Activated CD4-positive, alpha-beta T cell treated with anti-CD3 and anti-CD28 coated beads for 4 hours (primary cell): ENCODE measurements at places on chromosomes 6 and 20.

GRCh38 chr6:137261761-137262160 lies 42.6 kb upstream of the IFNGR1 start:
- no peak for DNase-seq

DNA sequence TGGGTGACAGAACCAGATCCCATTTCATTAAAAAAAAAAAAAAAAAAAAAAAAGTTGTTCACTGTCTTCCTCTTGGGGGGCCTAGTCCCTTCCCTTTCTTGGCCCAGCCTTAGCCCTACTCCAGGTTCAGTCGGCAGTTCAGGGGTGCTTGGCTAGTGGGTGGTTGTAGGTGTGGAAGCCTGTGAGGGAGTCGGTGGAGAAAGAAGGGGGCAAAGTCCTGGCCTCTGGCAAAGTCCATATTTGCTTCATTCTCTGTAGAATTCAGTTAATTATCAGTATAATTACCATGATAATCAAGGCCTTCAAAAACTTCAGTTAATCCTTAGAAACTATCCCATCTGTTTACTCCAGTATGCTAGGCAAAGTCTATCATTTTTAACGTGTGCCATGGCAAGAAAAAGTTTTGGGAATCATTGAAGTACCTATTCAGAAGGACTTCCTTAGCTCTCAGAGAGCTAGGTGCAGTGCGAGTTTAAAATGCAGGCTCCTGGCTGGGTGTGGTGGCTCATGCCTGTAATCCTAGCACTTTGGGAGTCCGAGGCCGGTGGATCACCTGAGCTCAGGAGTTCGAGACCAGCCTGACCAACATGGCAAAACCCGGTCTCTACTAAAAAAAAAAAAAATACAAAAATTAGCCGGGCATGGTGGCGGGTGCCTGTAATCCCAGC lies 205.7 kb upstream of the ARG1 start:
- no peak for DNase-seq

GRCh38 chr6:24621626-24622289 lies 24.2 kb downstream of the KIAA0319 start:
- no peak for DNase-seq

DNA sequence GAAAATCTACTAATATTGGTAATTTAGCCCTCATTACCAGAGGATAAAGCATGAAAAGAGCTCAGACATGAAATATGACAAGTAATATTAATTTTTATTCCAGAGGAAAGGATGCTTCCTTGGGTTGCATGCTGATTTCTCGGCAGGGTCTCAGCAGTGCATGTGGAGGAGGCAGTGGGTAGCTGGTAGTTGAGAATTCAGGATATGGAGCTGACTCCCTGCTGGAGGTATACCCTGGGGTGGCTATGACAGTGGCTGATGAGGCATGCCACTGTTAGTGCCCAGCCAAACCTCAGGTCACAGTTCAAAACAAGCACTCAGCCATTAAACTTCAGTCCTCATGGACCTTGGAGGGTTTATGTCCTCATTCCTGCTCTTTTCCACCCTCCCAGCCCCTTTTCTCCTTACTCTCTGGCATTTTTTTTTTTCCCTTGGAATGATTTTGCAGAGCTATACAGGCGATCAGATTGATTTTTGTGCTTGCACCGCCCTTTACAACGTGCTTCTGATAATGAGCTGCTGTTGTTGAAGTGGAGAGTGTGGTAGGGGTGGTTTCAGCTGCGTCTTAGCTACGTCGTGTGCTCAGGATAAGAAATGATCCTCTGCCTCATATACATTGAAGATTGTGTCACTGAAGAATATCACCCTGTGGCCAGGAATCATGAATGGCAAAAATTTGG lies 761.9 kb upstream of the MMS22L start:
- DNase-seq, result no peak

DNA sequence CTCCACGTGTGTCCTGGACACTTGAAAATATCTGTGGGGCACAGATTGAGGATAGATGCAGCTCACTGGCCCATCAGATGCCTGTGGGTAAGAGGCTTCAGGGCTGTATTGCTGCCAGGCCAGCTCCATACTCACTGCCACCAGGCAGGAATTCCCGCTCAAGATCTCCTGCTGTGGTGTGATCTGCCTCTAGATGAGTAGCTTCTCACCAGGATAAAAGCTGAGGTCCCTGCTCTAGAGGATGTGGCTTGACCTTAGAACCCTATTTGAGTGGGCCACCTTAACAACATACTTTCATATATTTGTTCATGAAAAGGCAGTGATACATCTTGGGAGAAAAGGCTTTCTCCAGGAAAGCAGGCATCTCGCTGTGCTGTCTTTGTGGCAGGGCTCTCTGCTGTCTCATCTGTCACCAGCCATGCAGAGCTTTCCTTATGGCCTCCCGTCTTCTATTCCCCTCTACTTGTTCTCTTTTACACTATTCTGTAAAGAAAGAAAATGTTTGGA lies 165.7 kb upstream of the RNF217 start:
- DNase-seq, result no peak

DNA sequence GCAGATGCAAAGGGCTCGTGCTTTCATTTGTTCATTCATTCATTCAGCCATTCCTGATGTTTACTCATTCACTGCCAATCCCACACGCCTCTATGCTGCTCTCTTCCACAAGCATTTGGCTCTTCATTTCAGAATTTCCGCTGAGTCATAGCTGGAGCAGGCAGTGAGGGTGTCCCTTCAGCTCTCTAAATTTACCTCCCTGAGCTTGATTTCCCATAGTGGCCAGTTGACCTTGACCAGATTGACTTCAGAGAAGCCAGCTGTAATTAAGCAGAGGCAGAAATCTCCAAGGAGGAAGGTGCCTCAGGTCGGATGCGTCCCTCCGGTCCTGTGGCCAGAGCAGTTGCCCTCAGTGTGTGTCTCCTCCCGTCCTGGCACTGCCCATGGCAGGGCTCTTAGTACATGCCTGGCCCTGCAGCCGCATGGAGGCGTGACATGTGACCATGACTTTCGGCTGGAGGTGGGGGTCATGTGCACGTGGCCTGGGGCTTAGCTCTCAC lies 267.2 kb upstream of the ECI2 start:
- no peak for DNase-seq

GRCh38 chr20:990293-990959 lies 11.7 kb downstream of the RSPO4 start:
- DNase-seq, result no peak

GRCh38 chr20:53981130-53981529 lies 89.3 kb downstream of the BCAS1 start:
- DNase-seq, result no peak

GRCh38 chr20:40991181-40991889 lies 37.3 kb upstream of the TOP1 start:
- DNase-seq, result no peak

- no peak for DNase-seq
These were observed 281.3 kb downstream of the PTPRK start for GRCh38 chr6:128239146-128239545.

DNA sequence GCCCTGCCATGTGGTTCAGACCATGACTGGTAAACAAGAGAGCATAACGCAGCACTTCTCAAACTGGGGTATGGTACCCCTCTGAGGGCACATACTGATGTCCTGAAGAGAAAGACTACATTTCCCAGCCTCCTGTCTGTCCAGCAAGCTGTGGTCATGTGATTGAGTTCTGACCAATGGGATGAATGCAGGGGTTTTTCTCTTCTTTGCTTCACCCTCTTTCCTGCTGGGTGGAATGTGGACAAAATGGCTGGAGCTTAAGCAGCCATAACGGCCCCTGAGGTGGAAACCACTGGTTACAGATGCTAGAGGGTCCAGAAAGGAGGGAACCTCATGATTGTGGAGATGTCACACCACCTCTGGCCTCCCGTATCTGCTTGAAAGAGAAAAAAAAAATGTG lies 19.4 kb upstream of the KCNB1 start:
- DNase-seq, result no peak

GRCh38 chr6:35028781-35029769 lies 112.1 kb downstream of the TCP11 start:
- DNase-seq, result no peak

DNA sequence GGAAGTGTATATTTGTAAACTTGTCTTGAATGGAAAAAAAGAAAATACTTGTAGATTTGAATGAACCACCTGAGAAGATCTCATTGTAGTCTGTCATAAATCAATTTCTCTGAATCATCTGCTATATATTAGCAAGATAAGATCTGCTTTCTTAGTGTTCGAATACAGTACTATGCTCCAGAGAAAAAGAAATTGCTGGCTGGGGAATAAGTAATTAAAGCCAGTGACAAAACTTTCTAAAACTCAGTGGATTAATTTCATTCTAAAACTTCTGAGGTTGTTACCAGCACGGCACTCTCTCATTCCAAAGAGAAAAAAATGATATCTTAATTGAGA lies 22.4 kb upstream of the MROH8 start:
- DNase-seq, result no peak

DNA sequence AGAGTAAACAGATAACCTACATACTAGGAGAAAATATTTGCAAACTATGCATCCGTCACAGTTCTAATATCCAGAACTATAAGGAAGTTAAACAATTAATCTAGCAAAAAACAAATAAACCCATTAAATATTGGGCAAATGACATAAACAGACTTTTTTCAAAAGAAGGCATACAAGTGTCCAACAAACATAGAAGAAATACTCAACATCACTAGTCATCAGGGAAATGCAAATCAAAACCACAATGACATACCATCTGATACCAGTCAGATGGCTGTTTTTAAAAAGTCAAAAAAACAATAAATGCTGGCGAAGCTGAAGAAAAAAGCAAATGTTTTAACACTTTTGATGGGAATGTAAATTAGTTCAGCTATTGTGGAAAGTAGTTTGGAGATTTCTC lies 1117.7 kb upstream of the MAP3K7 start:
- DNase-seq, result no peak

- no peak for DNase-seq
These were observed 47.6 kb downstream of the PPP1R3G start for GRCh38 chr6:5132731-5133130.

DNA sequence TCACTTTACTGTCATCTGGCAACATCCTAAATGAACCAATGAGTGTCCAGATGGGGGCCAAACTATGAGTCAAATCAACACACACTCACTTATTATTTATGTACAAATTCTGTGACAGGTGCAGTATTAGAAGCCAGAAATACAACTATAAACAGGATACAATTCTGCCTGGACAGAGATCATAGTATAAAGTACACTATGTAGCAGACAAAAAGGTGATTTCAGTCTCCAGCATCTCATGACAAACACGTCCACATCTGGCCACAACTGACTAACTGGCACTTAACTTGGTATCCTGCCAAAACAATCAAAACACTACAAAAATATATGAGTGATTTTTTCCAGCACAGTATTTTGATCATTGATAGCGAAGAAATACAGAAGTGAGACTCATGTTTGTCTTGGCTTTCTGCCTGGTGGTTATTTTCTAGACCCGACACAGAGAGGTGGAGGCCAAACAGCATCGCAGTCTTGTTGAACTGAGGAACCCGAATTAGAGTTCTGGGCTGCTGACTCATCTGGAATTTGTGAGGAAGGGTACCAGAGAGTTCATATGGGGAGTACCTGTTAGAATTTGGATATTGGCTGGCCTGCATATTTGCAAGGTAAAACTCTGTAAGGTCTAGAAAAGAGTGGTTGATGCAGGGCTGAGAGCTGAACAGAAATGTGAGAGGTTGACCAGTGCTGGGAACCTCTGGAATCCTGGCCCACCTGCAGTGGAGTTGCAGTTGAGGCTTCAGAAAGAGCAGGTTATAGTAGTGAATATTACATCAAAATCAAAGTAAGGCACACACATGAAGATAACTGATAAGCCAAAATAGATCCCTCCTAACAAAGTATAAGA lies 475.2 kb downstream of the PTPRT start:
- no peak for DNase-seq

- DNase-seq, result no peak
These were observed 434.2 kb upstream of the CDH4 start for GRCh38 chr20:60817891-60818290.

- DNase-seq, result no peak
These were observed 63.9 kb upstream of the TENT5A start for GRCh38 chr6:81816380-81816779.
